ENCODE measurements at places on chromosomes 3 and 15. TPM values are rescaled to one million over a fixed set of nuclear protein-coding genes. Genes with fewer than 3 reads are reported as not detected.

DNA sequence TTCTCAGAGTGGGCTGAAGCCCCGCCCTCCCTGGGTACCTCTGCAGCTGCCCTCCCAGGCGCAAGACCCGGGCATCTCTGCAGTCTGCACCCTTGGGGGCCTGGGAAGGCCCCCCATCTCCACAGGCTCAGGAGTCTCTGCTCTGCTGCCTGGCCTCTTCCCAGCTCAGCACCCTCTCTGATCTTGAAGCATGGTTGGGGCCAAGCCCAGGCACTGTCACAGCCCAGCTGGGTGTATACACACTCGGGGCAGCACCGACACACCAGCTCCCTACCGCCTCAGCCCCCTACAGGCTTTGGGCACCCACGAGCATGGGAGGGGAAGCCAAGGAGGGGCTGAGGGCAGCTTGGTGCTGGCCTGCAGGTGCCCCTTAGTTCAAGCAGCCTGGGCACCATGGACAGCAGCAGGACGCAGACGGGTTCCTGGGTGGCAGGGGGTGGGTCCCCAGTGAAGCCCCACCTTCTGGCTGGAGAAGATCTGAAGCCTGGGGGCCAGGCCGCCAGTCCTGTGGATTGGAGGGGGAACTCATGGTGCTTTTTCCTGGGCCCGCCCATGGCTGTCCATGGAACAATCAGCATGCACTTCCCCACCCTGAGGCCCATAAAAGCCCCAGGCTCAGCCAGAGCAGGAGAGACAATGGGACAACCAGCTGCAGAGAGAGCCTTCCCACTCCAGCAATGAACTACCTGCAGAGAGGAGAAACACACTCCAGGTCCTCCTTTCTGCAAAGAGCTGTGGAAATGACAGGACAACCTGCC lies 170.6 kb downstream of the TJP1 start:
- no peak for DNase-seq

DNA sequence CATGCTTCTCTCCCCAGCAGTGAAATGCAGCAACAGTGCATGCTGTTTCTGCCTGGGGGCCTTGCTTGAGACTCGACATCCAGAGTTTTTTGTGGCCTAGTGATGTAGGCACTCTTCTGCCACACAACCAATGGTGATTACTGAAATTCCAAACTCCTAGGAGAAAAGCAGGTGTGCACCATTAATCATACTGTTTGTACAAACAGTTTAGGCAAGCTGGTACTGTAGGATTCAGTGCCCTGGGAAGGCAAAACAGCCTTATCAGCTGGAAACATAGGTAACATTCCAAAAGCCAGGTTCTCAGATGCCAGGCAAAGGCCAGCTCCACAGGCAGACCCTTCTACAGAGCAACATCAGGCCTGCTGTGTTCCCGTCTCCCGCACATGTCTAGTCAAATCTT lies 17.5 kb upstream of the RBP1 start:
- no peak for DNase-seq

- no peak for DNase-seq
Observed at GRCh38 chr15:33994005-33994615, 25.8 kb downstream of the CHRM5 start.

DNA sequence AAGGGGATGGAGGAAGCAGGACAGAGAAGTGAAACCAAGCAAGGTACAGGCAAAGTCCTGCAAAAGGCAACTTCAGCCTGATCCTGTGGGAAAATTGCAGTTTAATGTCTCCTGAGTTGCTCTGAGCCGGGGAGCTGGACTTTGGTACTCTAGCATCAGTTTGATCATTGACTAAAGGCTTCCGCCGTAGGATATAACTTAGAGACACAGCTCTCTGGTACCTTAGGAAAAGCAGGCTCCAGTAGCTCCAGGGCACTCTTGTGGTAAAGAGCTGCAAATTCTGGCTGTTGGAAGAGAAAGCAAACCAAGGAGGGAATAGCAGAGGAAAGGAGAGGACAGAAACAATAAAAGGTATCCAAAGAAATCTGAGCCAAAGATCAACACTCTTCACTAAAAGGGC lies 521.1 kb downstream of the PLOD2 start:
- no peak for DNase-seq

Gene CPA3
- not detected for total RNA-seq

DNA sequence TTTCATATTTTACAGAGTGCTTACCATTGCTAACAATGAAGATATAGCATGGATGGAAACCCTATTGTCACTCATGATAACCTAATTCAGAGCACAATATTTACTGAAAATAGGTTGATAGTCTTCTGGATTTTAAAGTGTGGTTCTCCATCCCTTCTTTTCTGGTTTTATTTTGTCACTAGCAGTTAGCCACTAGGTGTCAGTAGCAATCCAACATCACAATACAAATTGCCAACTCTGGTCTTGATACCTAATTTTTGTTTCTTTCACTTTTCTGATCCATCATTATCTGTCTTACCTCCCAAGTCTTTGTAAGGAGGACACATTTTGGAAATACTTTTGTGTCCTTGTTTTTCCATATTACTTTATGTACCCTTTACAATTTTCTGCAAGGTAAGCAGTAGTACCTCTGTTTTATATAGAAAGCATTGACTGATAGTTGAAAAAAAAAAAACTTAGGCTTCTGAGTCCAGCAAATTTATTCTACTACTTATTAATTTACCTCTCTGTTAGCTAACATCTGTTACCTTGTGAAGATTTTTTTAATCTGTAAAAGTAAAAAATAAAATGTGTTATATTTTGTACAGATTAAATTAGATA lies 28.3 kb upstream of the CRYBG3 start:
- DNase-seq, result no peak

Gene LYSMD2
- total RNA-seq, result 21.7 TPM

Gene NOX5
- not detected for total RNA-seq

DNA sequence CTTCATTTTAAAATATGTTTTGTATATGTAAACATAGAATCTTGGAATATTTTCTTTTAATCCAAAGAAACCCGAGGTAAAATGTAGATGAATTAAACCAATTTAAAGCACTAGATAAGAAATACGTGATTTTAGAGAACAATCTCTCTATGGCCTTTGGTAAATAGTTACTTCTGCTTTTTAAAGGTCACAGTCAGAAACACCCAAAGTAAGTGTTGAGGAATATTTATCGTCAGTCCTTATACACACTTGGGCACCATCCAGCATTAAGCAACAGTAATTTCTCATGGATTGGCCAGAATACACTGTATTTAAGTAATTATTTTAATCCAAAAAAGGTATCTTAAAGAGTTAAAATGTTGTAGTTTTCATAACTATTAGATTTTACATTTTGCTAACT lies 713.2 kb downstream of the NLGN1 start:
- no peak for DNase-seq

DNA sequence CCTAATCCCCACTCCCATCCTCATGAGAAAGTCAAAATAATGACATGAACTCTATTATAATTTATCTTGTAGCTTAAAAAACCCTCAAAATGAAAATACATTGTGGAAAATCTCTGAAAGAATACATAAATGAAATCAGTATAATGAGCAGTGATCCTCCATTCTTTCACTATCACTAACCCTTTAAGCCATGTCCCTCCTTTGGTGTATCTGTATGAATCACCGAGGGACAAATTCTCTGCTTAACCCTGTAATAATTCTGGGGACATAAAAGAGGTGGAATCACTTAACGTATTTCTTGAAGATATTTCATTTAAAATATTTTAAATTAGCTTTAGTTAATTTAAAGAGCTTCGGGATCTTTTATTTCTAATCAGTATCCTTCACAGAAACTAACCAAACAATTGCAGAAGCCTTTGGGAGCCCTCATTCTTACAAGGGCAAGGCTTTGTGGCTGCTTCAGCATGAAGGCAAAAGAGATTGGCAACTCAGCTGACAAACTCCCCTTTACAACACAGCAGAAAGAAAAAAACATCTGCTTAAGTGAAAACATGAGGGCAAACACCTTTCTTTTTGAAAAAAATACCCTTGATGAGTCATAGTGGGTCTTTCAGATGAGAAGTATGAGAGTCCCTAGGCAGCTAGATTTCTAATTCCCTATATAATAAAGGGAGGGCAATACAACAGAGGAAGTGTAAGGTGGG lies 44.0 kb upstream of the ALCAM start:
- no peak for DNase-seq

DNA sequence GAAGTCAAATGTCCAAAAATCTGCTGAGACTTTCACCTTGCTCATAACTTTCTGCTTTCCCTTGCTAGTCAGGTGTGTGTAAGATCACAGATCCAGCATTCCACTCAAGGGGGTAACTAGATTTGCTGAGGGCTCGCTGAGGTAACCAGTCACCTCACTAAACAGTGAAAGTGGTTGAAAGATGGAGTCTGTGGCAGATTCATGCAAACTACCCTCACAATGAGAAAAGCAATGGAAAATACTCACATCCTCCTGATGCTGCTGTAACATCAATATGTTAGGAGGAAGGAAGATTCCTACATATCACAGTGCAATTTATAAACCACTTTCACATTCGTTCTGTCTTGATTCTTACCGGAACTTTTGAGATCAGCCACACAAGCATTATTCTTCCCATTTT lies 174.3 kb upstream of the BCL6 start:
- peak; percentile 49 for DNase-seq

Gene CCRL2
- total RNA-seq, result 10.0 TPM

- DNase-seq, result no peak
Observed at GRCh38 chr3:112718516-112718915, 77.6 kb upstream of the CCDC80 start.

- no peak for DNase-seq
Observed at GRCh38 chr3:195903950-195904290, 4.4 kb downstream of the TNK2 start.

GRCh38 chr15:68268405-68268804 lies 9.1 kb upstream of the FEM1B start:
- DNase-seq, result no peak

GRCh38 chr15:58111718-58112104 lies 26.5 kb upstream of the AQP9 start:
- no peak for DNase-seq

- no peak for DNase-seq
Observed at GRCh38 chr3:22933841-22934116, 269.3 kb upstream of the UBE2E2 start.

DNA sequence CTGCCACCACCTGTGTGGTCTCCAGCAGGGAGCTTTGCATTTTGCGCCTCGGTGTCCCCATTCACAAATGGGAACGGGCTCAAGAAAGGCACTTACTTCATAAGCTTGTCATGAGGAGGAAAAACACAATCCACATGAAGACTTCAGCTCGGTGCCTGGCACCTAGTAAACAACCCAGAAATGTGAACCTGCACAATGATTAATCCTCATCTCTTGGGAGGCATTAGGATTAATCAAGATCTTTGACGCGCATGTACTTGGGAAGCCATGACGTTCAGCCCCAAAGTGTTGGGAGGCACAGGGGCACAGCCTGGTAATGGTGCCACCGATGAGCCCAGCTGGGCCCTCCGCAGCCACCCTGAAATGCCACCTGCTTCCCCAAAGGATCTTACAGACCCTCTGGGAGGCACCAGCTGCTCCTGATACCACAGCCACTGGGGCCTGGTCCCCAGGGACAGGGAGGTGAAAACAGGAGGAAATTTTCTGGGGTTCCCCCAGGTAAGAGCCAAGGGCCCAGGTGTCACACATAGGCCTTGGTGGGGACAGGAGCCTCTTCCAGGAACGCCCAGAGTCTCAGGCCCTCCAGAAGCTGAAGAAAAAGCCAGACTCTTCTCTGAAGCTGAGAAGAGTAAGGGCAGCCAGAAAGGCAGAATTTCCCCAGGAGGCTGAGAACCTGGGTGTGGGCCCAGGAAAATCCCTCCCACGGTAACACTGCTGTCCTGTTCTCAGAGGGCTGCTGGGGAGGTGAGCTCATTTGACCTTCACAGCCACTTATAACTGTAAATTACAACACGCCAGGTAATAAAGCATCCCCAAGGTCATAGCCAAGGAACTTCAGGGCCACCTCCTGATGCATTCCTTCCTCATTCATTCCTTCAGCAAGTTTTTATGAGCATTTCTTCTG lies 507.5 kb downstream of the SHQ1 start:
- DNase-seq, result no peak

DNA sequence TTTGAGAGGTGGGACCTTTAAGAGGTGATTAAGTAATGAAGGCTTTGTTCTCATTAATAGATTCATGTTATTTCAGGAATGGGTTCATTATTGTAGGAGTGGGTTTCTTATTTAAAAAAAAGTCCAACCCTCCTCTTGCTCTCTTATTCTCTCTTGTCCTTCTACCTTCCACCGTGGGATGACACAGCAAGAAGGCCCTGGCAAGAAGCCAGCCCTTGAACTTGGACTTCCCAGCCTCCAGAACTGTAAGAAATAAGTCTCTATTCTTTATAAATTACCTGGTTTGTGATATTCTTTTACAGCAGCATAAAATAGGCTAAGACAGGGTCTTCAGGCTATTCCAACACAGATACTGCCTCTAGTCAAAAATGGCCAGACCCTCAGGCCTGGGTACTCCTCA lies 62.2 kb downstream of the MYLK start:
- no peak for DNase-seq

DNA sequence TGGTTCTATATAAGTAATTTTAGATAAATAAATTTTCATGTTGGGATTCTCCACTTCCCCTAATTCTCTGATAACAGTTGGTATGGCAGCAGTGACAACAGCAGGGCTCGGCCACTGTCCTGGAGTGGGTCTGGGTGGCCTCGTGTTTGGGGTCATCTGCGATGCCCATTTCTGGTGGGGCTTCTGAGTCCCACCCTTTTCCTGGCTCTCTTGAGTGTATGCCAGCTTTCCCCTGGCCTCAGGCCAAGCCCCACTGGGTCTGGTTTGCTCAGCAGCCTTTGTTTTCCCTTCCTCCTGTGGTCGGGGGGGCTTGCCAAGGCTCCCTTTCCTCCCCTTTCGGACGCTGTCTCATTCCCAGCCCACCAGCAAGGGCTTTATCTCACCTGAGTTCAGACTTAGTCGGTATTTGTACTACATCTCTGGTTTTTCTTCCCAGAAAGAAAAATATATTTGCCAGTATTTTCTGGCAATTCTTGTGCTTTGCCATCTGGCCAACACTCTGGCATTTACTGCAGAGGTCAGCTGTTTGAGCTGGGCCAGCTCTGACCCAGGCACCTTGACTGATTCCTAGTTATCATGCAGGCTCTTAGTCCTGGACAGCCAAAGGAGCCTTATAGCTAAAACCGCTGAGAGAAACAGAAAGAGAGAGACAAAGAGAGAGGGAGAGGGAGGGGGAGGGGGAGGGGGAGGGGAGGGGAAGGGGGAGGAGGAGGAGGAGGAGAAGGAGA lies 35.2 kb downstream of the MYZAP start:
- no peak for DNase-seq

DNA sequence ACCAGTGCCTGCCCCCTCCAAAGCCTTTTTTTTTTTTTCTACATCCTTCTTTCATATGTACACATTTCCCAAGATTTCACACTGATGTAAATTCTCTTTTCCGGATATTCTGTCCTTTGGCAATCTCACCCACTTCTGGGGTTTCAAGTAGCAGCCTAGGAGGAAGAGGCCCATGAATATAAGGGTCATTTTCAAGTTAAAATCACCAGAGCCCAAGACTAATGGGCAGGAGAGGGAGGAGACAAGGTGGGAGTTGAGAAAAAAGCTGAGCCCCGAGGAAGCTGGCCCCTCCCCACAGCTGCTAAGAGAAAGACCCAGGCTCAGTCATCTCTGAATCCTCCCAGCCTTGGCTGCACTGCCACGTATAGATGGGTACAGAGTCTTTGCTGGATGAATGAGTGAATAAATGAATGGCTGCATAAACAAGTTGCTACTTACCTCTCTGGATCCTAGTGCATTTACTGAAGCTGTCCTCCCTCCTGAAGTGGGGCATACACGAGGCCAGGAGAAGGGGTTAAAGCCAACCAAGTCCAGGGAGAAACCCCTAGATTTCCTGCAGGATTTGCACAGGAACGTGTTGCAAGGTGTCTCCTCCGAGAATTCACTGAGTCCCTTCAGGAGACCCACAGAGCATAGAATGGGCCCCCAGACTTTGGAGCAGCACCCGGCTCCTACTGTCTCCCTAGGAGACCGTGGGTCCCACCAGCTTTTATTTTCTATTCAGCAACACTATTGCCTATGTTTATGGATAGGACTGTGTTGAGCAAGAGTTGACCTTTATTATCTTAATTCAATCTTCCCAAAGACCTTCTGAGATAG lies 100.8 kb upstream of the LIPC start:
- DNase-seq, result no peak
